ENCODE measurements at places on chromosomes 1 and 21.

DNA sequence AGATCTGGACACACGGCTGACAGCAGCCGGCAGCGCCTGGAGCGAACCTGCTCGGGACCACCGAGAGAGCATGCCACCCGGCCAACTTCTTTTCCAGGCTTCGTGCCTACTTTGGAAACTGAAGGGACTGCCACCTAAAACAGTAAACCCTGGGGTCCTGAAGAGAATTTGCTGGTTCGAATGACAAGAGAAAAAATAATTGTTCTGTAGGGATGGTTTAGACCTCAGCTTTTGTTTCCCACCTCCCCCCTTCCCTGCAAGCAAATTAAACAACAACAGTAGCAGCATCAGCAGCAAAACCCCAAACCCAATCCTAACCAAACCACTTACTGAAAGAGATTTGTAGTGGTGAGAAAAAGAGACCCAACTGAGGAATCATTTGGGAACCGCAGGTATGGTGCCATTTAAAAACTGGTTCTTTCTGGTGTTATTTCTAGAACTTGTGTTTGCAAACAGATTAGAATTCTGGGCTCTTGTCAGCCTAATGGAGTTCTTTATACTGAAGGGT is 105.6 kb downstream of the LEPR start:
- no peak for DNase-seq

DNA sequence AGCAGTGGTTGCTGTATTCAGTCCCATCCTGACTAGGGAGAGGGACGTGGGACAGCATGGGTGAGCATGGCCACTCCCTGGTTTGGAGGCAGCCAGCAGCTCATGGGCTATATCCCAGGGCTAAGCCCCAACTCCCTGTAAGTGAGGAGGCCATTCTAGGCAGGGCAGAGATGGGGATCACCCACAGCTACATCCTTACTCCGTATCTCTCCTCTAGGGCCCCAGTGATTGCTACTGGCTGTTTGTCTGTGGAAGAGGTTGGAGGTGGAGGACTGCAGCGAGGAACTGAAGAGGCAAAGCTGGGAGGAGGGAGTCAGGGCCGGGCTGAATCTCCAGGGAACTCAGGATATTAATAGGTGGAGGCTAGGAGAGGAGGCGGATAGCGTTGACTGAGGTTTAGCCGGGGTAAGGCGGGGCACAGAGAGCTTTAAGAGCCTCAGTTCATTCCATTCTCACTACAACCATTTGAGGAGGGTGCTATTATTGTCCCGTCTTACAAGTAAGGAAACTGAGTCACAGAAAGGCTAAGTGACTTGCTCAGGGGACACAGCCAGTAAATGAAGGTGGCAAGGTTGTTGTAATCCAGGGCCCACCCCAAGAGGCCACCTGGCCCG is 6.8 kb downstream of the OLIG2 start:
- no peak for DNase-seq

- no peak for DNase-seq
Measured at GRCh38 chr1:64598100-64598571, 128.2 kb downstream of the CACHD1 start.

- DNase-seq: no peak
Measured at GRCh38 chr1:34896612-34897011, 32.8 kb downstream of the DLGAP3 start.

DNA sequence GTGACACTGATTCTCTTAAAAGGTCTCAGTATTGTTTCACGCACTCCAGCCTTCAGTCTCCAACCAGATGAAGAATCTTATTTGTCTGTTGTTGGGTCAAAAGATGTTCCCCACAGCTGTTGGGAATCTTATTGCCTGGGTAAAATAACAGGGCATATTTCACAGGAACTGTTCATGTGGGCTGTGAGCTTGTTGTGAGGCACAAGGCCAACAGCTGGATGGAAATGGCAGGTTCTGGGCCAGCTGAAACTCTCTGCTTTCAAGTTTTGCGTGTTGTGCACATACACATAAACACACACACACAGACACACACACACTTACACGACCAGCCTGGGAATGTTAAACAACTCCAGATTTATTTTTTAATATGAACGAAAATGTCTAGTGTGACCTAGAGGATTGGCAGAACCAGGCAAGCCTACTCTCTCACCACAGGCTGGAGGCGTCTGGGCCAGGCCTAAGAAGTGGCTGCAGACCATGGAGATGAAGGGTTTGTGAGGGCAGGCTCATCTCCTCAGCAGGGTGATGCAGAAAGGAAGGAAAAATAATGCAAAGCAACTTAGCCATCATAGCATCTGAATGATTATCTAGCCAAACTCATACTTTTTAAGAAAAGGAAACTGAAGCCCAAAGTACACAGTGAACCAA is 357.0 kb downstream of the TTLL7 start:
- no peak for DNase-seq

DNA sequence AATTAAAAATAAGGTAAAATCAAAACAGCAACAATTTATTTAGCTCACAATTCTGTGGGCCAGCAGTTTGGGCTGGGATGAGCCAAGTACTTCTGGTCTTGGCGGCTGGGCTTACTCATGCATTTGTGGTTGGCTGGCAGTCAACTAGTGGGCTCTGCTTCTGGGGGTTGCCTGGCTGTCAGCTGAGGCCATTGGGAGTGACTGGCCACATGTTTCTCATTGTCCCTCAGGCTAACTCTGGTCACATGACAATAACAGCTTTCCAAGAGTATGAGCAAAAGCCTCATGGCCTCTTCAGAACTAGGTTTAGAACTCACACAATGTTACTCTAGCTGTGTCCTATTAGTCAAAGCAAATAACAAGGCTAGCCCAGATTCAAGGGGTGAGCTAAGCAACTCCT is 15.6 kb upstream of the CHIA start:
- DNase-seq: no peak

- DNase-seq: peak; percentile 16
Measured at GRCh38 chr21:21373969-21374368, 375.8 kb downstream of the NCAM2 start.

DNA sequence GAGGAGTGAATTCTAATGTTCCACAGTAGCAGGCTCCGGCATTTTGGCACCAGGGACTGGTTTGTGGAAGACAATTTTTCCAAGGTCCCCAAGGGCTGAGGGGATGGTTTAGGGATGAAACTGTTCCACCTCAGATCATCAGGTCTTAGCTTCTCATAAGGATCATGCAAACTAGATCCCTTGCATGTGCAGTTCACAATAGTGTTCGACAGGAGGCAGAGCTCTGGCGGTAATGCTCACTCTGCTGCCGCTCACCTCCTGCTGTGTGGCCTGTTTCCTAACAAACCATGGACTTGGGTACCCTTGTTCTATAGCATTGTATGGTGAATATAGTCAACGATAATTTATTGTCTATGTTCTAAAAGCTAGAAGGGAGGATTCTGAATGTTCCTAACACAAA is 16.6 kb downstream of the CRNN start:
- DNase-seq: no peak

GRCh38 chr1:237115035-237115434 is 73.1 kb downstream of the RYR2 start:
- no peak for DNase-seq

DNA sequence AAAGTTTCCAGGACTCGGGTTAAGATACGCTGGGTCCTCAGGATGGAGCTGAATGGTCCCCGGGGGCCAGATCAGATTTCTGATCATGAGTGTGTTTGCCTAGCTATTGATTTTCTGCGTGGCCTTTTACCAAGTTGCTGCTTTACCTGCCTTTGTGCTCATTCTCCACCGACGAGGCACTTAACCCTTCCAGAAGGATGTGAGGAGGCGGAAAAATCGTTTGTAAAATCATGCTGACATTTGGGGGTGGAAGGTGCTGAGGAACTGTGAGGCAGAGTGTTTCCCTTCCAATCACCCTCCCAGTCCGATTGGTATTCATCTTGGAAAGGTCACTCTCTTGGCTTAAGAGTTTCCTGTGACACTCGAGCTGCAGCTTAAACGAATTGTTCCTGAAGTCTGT is 337.1 kb upstream of the KAZN start:
- no peak for DNase-seq

DNA sequence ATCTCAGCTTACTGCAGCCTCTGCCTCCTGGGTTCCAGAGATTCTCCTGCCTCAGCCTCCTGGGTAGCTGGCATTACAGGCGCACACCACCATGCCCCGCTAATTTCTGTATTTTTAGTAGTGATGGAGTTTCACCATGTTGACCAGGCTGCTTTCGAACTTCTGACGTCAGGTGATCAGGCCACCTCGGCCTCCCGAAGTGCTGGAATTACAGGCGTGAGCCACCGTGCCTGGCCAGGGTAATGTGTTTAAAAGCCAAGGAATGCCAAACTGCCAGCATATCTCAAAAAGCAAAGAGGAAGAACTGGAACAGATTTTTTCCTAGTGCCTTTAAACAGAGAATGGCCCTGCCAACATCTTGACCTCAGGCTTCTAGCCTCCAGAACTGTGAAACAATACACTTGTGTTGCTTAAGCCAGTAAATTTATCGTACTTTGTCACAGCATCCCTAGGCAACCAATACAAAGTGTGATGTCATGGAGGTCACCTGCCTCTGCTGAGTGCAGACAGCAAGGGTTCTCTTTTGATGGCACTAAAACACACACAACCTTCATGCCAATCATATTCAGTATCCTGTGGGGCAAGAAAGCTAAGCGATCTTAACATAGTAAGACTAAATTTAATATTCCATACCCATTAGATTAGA is 858.3 kb upstream of the TMPRSS15 start:
- no peak for DNase-seq

DNA sequence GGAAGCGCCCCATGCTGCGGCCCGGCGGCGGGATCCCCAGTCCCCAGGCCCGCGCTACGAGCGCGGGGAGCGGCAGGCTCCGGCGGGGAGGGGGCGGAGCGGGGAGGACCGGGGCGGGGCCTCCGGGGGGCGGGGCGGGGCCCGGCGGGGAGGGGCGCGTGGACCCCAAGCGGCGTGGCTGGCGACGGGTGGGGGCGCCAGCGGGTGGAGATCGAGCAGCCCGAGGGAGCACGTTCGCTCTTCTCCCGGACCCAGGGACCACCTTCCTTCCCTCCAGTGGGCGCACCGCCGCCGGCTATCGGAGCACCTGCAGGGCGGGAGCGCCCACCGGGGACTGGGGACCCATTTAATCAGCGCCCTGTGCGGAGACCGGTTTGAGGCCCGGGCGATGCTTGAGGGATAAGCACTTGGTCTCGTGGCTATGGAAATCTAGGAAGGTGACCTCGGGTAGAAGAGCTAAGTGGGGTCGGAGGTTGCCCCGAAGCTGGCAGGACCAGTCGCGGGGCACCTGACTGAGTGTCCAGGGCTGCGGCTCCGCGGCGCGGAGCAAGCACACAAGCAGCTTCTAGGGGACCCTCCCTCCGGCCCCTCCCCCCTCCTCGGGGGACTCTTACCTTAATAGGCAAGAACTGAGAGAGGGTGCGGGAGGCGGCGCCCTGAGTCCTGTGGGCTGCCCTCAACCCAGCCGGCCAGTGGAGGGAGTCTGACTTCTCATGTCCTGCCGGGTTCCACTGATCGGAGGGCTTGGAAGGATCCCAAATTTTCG is at the start of gene TSPAN2:
Gene TSPAN2 (minus strand): TSS at position 84 of the 766 bp plus-strand sequence. CDS start 71 bp downstream, at position 13.
- DNase-seq: peak; percentile 38

GRCh38 chr1:62282909-62283755 is 36.1 kb downstream of the KANK4 start:
- DNase-seq: no peak

GRCh38 chr1:34785875-34786470 is 5.0 kb downstream of the GJB3 start:
- no peak for DNase-seq

GRCh38 chr21:46608672-46609111 is 3.8 kb upstream of the S100B start:
- DNase-seq: no peak

- no peak for DNase-seq
Measured at GRCh38 chr1:107132780-107133179, 8.1 kb upstream of the NTNG1 start.

DNA sequence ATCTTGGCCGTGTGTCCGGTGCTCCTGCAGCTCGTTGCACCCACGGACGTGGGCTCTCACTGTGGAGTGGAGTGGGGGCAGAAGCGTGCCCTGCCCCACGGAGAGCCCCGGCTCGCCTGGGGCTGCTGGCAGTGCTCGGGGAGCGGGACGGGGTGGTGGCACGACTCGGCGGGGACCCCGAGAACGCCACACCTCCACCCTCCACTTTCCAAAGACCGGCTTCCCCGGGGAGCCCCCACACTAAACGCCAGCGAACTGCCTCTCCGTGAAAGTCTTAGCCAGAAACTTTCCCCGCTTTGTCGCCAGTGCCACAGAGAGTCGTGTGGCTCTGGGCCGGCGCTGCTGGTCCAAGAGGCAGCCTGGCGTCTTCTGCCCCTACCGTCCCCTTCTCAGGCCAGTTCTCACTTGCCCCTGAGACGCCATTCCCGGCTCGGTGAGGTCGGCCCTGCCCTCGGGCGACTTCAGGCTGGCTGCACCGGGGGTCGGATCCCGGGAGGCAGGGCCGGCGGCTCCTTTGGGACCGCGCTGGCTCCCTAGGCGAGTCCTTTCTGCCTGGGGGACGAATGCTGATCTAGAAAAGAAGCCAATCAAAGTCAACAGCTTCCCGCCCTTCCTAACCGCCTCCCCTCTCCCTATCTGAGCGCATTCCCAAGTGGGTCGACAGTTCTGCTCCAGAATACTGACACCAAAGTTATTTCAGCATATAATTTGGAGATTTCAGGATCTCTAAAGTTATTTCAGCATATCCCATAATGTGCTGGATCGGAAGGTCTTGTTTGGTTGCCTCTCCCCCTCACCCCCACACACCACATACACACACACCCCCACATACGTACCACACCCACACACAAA is 2.6 kb upstream of the SAMD13 start:
- DNase-seq: peak; percentile 48

DNA sequence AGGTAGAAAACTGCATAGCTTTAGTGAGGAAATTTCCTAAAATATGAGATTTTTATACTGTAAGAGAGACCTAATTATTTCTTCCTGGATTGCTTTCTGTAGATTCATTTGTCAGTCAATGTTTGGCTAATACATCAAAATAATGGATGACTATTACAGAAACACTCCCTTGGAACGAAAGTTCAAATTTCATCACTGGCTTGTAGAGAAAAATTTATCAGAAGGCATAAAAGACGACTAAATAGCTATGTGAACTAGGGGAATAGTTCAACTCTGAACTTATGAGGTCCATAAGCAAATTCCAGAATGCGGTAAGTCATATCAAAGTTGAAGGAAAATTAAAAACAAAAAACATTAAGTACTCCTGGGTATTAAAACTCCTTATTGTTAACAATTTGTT is 36.0 kb downstream of the WNT2B start:
- no peak for DNase-seq

GRCh38 chr1:35222322-35223083 is 29.6 kb upstream of the SFPQ start:
- no peak for DNase-seq

- DNase-seq: no peak
Measured at GRCh38 chr21:41213021-41213420, 45.1 kb downstream of the BACE2 start.

DNA sequence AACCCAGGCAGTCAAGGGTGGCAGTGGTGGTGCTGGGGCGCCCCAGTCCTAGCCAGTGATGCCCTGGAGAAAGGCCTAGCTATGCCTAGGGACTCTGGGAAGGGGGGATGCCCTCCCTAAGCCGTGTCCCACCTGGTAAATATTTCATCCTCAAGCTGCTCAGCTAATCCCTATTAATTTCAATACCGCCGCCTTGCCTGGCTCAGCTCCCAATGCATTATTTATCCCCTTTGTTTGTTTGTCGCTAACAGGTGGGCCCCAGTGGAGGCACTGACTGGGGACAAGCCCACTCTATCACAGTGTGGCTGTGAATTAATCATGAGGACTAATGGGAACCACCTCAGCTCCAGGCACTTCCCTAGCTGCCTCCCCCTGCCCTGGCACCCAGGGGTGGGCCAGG is 22.5 kb downstream of the DMAP1 start:
- DNase-seq: no peak

- peak; percentile 29 for DNase-seq
Measured at GRCh38 chr1:31617916-31618746, 642 bp downstream of the HCRTR1 start.
